NCI-H1436 (cell line): ENCODE measurements at places on chromosomes 6 and 20.
A peak's percentile ranks its signal among the peaks of the same experiment; 100 is the strongest.

GRCh38 chr6:134724771-134725340 lies 225.0 kb downstream of the ALDH8A1 start:
- no peak for DNase-seq

DNA sequence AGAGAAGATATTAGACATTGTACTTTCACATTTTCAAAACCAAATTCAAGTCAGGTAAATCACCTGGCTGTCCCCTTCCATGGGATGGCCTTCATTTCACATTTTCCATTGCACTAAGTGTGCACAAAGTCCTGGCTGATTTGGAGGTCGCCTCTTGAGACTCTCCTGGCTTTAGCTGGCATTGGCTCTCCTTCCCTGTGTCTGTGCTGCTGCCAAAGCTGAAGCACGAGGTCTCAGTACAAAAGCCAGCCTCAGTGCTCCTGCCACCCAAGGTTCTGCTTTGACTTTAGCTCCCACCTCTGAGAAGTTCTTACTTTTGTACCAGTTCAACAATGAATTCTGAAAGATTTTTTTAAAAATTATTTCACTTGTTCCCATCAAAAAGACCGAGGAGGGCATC lies 289.2 kb upstream of the CNR1 start:
- no peak for DNase-seq

DNA sequence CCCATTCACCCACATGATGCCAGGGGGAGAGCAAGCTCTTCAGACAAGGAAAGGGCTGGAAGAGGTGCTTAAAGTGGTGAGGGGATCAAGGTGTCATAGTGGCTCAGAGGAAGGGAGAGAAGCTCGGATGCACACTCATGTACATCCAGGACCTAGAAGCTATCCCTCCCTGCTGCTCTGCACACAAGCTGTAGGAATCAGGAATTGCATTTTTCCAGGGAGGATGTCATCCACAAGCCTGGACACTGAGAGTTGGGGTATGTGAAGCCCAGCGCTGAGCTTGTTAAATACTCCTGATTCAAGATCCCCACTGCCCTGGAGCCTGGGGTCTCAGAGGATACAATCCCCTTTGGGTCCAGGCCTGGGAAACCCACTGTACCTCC lies 85.8 kb upstream of the CCDC167 start:
- no peak for DNase-seq

DNA sequence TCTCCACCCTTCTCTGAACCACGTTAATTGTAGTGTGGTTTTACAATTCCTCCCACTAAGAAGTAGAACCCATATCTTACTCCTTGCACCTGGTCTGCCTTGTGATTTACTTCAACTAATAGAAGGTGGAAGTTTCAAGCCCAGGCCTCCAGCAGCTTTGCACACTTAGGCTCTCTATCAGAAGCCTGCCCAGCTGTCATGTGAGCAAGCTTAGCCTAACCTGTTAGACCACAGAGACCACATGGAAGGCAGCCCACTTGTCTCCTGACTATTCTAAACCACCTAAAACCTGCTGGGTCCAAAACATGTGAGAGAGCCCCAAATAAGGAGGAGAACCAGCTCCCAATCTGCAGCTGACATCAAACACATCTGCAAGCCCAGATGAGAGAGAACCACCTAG lies 127.6 kb upstream of the BTBD3 start:
- DNase-seq: no peak

DNA sequence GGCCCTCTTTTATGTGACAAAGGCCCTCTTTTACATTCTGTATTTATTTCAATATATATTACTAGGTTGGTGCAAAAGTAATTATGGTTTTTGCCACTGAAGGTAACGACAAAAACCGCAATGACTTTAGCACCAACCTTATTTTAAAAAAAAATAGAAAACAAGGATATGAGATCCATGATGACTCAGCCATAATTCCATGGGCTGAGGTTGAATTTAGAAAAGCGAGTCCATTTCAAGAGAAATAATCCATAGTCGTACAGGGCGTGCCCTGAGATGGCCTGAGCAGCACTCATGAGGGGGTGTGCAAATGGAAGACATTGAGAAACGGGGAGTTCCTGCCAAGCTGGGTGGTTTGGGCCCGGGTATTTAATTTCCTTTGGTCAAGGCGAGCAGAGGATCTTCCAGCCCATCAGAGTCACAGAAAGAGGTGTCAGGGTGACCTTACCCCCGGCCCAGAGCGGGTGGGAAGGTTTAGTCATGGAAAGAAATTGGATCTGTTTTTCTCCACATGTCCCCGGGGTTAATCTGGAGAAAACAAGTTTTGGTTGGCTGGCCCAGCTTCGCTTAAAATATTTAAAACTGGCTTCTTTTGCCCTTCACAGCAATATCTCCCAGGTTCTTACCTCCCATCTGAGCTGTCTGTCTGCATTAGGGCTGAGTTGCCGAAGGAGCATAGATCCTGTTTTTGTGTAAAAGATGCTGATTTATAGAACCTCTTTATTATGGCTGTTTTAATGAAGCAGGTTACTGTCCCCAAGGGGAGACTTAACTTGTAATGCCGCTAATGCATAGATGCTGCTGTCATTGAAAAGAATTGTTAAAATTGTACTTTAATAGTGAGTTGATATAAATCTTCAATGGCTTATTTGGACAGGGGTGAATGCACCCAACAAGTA lies 255.6 kb downstream of the PREX1 start:
- DNase-seq: no peak

DNA sequence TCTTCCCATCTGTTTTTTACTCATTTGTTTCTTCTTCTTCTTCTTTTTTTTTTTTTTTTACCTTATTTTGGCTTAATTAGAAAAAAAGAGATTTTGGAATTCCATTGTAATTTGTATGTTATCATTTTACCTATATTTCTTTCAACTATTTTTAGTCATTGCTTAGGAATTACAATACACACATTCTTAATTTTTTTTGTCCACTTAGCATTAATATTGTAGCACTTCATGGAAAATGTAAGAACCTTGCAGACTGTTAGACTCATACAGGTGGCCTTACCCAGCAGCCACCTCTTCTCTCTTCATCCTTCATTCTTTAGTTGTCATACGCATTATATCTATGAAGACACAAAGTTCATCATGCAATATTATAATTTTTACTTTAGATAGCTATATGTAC lies 5.8 kb upstream of the SLC18B1 start:
- DNase-seq: no peak

GRCh38 chr6:48111575-48111974 lies 578 bp upstream of the PTCHD4 start:
- DNase-seq: no peak

- DNase-seq: no peak
These were observed 526 bp downstream of the SULF2 start for GRCh38 chr20:47784599-47785310.

DNA sequence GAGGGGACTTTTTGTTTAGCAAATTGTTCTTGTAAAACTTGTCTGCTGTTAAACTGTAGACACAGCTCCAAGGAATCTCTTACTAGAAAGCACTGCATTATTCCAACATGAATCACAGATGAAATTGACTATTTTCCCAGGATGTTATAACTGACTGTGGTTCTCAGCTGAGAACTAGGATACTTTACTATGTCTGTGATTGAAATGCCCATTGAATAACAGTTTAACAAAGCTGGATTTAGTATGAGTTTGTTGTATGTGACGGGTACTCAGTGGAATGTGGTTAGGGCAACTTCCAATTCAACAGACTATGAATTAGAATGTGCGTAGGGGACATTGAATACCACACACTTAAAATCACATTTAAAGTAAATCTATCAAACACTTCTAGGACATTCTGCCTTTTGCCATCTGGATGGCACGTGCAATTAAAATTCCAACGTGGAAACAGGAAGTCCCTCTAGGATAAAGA lies 193.4 kb upstream of the PREP start:
- no peak for DNase-seq

- DNase-seq: no peak
These were observed 9.6 kb downstream of the DSTN start for GRCh38 chr20:17579369-17580039.

GRCh38 chr6:26375270-26375669 lies 7.6 kb upstream of the BTN2A2 start:
- no peak for DNase-seq

- no peak for DNase-seq
These were observed 469.1 kb upstream of the RUNX2 start for GRCh38 chr6:44858998-44859397.

GRCh38 chr6:163946437-163946836 lies 531.9 kb downstream of the QKI start:
- DNase-seq: no peak

DNA sequence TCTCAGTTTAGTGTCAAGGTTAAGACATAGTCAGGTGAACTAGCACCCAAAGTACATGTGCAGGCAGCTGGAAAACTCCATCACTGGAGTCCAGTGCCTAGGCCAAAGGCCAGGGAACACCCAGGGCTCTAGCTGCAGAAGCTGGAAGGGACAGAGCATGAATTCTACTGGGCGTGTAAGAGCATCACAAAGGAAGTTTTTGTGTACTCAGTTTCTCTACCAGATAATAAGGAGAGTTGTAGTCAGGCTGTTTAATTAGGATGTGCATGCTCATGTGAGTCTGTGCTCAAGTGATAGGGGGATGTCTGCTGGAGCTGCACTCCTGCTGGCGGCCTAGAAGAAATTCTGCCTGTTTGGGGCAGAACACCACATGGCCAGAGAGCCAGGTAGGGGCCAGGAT lies 8.1 kb downstream of the L3MBTL1 start:
- DNase-seq: no peak

- DNase-seq: no peak
These were observed 3.4 kb downstream of the TRIM10 start for GRCh38 chr6:30157581-30157980.

- no peak for DNase-seq
These were observed 68.9 kb upstream of the TULP1 start for GRCh38 chr6:35581633-35582032.

GRCh38 chr20:25606094-25606695 lies 17.6 kb downstream of the NANP start:
- DNase-seq: no peak

GRCh38 chr6:2264932-2265331 lies 19.5 kb upstream of the GMDS start:
- DNase-seq: no peak

DNA sequence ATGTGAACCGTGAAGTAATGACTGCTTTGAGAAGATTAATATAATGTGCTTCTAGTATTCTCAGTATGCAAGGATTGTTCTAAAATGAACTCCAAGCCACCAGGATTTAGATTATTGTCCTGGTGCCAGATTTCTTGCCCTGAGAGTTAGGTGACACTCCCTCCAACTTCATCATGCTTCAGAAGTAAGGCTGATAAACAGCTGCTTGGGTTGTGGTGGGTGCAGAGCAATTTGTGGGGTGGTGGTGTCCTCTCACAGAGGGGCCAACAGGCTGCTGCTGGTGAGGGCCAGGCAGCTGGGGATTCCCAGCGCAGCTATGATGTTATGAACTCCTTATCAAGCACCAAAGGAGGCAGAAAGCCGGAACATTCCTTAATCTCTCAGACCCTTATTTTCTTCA lies 114.6 kb downstream of the MCHR2 start:
- DNase-seq: no peak

DNA sequence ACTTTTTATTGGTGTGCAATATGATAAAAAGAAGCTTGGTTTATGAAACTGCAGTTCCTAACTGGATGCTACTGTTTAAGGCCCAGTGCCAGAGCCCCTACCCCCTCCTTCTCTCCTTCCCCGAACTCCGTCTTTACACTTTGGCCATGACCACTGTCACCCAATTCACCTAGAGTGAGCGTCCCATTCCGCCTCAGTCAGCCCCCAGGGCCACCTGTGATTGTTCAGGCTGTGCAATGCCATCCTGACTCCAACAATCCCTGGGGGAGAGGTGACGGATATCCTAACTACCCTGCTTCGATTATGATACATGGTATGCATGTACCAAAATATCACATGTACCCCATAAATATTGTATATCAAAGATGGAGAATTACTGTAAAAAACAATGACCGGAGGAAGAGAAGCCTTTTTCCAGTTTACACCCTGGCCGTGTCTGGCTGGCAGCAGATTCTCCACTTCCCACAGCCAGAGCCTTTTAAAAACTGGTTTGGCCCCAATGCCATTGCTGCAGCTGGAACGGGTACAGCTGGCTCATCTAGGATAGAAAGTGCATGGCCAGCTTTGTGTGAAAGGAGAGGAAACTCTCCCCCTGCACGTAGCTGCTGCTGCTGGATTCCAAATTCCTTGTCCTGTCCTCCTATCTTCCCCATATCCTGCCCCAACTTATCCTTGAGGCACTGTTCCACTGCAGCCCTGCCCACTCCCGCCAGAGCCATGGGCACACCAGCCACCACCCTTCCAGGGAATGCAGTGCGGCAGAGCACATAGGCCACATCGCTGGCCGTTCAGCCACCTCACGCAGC lies 99.7 kb downstream of the JPH2 start:
- DNase-seq: no peak

- DNase-seq: no peak
These were observed 6.2 kb upstream of the LMBRD1 start for GRCh38 chr6:69802995-69803394.

DNA sequence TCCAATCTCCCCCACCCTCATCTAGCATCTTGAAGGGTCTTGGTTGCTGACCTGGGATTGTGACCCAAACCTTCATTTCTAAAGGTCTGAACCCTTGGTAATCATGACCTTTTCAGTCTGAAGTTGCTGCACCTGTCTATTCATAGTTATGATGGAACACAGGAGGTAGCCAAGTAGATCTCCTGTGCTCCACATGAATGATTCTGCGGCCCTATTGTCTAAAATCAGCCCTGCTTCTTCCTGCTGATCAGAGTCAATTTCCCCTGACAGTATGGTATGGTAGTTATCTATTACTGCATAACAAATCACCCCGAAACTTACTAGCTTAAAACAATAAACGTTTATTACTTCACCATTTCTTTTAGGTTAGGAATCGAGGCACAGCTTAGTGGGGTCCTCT lies 9.0 kb downstream of the OR2B6 start:
- no peak for DNase-seq

- DNase-seq: peak; percentile 94
These were observed 1.3 kb downstream of the TUBB start for GRCh38 chr6:30721198-30722024.

GRCh38 chr20:56762401-56762800 lies 133.3 kb downstream of the TFAP2C start:
- no peak for DNase-seq

GRCh38 chr6:152248980-152249379 lies 388.2 kb downstream of the SYNE1 start:
- DNase-seq: no peak

DNA sequence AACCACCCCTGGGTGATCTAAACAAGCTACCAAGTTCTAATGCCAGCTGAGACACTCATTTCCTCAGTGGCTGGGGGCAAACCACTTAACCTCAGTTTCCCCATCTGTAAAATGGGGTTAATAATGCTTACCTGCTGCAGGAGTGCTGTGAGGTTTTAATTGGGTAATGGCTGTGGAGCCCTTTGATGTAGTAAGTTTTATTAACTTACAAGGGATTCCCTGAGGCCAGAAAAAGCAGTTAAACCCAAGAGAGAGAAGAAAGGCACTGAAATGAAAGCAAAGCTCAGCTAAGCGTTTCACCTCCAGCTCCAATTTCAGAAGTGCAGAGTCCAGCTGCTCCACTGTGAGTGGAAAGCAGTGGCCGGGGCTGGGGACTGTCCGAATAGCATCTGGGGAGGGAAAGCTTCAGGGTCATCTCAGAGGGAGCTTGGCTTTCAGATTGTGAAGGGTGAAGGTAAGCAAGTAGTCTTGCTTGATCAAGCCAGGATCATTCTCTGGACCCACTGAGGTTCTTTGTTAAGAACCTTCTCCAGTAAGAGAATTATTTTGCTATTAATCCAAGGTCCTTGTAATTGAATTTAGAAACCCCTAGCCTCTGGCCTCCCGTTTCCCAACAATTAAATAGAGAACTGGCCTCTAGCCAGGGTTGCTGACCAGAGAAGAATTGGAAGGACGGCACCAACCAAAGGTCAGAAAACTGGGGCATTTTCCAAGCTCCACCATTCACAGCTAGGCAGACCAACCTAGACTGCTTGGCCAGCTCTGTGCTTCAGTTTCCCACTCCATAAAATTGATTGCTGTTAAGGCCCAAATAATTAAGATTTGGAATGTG lies 20.9 kb upstream of the TCP11 start:
- no peak for DNase-seq
